ENCODE measurements at places on chromosomes 16 and 17.

DNA sequence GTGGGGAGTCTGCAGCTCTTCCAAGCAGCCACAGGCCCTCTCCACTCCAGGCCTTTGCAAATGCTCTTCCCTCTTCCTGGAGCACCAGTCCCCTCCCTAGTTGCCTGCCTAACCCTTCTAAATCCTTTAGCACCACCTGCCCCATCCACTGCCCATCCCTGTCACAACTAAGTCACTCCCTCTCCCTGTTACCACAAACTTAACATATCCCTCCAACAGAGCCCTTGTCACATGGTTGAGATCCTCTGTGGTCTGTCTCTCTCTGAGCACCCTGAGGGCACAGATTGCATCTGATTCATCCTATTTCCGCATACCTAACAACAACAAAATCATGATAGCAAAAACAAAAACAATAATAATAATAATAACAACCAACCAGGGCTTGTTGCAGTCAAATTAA lies 11.0 kb upstream of the BEAN1 start:
- no peak for DNase-seq

DNA sequence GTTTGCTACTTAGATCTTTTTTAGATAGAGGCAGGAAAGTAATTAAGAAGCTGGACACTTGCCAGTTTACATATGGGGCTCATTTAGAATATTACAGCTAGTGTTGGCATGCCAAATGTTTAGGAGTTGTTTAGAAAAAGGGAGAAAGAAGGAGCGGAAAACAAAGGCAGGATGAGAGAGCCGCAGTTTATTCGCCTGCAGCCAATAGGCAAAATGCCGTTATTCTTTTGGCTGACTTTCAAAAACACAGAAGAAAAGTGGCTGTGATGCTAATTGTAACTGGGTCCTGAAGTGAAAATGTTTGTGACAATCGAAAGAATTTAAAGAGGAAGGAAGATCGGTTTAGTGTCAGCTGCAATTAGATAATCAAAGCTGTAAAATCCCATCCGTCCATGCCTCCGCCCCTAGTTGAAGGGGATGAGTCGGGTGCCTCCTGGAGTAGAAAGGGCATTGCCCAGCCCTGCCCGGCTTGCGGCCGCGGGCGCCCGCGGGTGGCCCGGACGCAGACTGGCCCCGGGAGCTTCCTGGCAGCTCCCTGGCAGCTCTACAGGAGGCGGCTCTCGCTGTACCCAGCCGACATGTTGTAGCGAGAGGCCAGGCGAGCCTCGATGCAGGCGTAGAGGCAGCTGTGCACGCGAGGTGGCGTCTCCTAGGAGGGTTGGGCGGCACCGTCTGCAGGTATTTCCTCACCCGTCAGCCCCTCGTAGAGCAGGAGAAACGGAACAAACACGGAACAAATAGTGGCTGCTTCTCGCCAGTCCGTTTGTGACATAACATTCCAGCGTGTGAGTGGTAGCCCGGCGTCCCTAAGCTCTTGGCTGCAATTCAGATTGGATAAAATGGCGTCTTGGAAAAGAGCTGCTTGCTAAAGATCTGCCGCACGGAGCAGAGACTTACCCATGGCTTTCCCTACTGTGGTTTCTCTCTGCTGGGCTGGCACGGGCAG lies 82.2 kb downstream of the TNRC6C start:
- no peak for DNase-seq

GRCh38 chr17:28029044-28029443 lies 13.4 kb upstream of the NLK start:
- DNase-seq = no peak

- no peak for DNase-seq
These were observed 3.4 kb downstream of the TBC1D24 start for GRCh38 chr16:2478279-2478678.

GRCh38 chr17:38912221-38912813 lies 13.1 kb upstream of the LASP1NB start:
- DNase-seq = no peak

DNA sequence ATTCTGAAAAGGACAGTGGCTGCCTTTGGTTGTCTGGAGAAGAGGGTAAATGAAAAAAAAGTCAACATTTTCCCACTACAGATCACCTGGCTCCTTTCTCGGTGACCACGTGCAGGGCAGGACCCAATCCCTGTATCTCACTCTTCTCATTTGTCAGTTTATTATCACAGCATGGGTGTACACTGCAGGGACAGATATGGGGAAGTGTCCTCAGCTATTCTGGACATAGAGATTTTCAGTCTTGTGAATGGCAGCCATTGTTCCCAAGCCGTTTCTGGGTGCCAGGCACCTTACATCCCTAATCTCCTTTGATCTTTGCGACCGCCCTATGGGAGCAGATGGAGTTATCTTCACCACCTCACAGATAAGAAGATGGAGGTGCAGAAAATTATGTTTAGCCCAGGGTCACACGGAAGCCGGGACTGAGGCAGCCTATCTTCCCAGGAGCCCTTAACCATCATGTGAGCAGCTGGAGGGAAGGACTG lies 7.2 kb downstream of the ADORA2B start:
- no peak for DNase-seq

DNA sequence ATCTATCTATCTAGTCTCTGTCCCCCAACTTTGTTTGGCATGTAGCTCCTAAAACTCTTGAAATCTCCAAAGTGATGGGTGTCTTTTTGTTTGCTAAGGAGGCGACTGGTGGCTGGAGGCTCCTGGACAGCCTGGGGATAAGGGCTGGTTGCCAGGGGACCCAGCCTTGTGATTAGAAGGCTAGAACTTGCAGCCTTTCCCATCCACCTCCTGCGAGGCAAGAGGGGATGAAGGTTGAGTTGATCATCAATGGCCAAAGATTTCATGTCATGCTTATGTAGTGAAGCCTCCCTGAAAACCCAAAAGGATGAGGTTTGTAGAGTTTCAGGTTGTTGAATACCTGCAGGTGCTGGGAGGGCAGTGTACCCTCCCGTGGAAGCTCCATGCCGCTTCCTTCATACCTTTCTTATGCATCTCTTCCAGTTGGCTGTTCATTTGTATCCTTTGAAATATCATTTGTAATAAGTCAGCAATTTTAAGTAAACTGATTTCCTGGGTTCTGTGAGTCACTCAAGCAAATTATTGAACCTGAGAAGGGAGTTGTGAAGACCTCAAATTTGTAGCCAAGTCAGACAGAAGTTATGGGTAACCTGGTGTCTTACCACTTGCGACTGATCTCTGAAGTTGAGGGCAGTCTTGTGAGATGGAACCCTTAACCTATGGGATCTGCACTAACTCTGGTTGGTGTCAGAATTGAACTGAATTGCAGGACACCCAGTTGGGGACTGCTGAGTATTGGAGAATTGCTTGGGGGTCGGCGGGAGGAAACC lies 202.4 kb downstream of the SEC14L1 start:
- DNase-seq = no peak

- DNase-seq = peak; percentile 66
These were observed 596 bp upstream of the PFN1 start for GRCh38 chr17:4948931-4949320.

DNA sequence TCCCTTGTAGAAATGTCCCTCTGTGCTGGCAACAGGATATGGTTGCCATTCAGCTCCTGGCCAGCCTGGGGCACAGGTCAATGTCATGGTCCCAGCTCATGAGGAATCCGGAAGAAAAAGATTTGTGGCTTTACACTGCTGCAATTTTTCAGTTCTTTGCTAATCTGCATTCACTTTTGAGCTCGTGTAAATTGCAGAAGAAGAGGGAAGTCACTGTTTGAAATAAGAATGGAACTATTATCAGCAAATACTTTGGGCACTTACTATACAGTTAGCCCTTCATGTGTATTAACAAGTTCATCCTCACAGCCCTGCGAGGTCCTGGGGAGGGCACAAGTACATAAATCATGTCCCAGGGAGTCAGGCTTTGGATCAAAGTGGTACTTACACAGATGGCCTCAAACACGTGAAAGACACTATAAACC lies 14.2 kb downstream of the SLC47A2 start:
- DNase-seq = no peak

GRCh38 chr16:86883583-86884389 lies 305.4 kb downstream of the FOXL1 start:
- DNase-seq = no peak
